ENCODE measurements at places on chromosomes 2 and 18.

GRCh38 chr2:235170016-235170415 lies 218.2 kb downstream of the SH3BP4 start:
- DNase-seq: no peak

- no peak for DNase-seq
Measured at GRCh38 chr2:11602563-11603204, 67.3 kb downstream of the NTSR2 start.

- no peak for DNase-seq
Measured at GRCh38 chr2:86307431-86307830, 30.0 kb downstream of the REEP1 start.

- no peak for DNase-seq
Measured at GRCh38 chr2:211513446-211513845, 957.0 kb downstream of the CPS1 start.

DNA sequence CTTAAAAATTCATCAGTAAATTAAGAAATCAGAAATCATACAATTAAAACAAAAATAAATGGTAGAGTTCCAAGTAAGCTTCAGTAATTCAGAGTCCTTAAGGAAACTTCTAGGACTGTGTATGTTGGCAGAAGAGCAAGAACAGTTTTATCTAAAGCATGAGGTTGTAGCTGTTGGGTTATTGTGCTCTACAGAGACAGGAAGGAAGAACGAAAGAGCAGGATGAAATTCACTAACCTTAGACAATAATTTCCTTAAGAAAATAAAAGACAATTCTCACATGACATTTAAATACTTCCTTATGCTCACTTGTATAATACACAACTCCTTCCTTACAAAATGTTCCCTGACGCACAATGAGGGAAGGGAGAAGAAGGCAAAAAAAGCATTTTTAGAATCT lies 133.4 kb downstream of the STK39 start:
- no peak for DNase-seq

DNA sequence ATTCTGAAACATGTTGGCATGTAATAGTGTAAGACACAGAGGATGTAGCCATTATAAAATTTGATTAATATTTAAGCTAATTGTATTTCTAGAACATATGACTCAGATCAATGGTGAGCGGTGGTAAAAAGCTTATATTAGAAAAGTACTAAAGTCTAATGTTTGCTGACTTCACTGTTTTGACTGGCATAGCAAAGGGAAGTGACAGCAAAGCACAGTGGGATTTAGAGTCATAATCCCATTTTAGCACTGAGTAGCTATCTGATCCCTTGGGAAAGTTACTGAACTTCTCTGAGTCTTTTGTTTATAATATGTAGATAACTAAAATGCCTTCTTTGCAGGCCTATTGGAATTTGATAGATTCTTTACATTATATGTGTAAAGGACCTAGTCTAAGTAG lies 60.4 kb downstream of the KIAA1328 start:
- no peak for DNase-seq

- no peak for DNase-seq
Measured at GRCh38 chr18:12165038-12165768, 71.6 kb downstream of the ANKRD62 start.

- no peak for DNase-seq
Measured at GRCh38 chr18:55751476-55751875, 163.5 kb upstream of the TCF4 start.

DNA sequence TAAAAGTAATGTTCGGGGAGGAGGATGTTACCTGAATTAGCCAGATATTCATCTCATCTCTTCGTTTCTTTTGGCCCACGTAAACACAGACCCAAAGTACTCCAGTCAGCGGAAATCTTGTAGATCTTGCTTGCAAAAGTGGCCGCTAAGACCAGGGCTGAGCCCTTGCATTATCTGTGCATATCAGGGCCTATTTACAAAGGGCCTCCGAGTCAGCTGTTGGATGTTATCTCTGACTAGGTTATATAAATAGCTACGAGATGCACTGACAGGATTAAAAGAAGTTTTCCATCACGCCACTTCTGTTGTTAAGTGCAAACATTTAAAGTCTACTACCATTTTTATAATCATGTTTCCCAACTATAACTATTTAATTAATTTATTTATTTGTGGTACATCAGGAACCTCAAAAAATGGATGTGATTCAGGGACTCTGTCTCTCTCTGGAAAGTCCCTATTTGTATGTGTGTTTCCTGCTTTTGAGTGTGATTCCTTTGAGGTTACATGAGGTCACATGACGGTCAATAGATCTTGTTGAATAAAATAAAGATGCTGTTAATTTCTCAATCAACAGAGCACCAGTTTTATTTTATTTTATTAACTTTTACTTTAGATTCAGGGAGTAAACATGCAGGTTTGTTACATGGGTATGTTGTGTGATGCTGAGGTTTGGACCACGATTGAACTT lies 46.8 kb upstream of the MBOAT2 start:
- no peak for DNase-seq

DNA sequence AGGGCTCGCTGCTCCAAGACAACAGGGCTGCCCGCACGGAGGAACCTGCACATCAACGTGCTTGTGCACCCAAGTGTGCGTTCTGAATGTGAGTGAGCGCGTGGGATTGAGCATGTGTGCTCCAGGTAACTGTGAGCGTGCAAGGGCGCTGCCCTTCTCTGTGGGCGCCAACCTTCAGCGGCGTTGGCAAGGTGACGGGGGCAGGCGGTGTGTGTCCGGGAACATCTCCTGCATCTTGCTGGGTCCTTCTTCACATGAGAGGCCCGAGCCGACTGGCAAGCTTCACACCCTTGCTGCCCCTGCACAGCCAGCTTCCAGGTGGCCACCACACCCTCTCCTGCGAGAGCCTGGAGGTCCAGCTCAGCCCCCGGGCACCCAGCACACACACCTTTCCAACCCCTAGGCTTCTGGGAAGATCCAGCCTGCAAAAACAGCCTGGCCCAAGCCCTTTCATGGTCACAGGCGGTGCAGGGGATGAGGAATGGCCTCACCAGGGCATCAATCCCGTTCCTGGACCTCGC lies 220.9 kb downstream of the HDAC4 start:
- DNase-seq: no peak

DNA sequence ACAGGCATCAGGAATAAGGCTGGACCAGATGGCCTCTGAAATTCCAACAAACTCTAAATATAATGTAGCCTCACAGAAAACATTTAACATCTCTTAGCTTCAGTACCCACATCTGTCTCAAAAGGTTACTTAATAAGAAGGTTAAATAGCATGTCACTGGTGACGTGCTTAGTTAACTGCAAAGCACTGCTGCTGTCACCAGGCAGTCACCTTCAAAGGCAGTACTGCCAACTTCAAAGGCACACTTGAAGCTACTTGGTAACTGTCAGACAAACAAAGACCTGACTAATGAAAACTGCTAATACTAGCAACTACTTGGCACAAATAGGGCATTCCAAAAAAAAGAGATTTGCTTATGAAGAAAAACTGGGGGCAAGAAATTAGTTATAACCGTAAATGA lies 36.2 kb downstream of the EPG5 start:
- DNase-seq: no peak

DNA sequence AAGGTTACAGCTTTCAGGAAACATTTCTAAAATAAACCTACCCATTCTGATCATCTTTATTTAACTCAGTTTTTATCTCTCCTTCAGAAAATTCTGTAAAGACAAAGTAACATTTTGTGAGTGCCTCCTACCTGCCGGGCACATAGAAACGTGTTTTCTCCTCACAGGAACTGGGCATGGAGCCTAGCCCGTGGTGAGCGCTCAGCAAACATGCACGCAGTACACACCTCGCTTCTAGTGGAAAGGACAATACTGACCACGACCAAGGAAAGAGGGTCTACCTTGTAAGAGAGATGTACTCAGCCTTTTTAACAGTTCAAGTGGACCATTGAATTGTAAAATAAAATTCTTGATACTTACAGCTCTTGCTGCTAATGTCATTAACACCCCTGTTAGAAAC lies 24.8 kb upstream of the KIDINS220 start:
- no peak for DNase-seq

DNA sequence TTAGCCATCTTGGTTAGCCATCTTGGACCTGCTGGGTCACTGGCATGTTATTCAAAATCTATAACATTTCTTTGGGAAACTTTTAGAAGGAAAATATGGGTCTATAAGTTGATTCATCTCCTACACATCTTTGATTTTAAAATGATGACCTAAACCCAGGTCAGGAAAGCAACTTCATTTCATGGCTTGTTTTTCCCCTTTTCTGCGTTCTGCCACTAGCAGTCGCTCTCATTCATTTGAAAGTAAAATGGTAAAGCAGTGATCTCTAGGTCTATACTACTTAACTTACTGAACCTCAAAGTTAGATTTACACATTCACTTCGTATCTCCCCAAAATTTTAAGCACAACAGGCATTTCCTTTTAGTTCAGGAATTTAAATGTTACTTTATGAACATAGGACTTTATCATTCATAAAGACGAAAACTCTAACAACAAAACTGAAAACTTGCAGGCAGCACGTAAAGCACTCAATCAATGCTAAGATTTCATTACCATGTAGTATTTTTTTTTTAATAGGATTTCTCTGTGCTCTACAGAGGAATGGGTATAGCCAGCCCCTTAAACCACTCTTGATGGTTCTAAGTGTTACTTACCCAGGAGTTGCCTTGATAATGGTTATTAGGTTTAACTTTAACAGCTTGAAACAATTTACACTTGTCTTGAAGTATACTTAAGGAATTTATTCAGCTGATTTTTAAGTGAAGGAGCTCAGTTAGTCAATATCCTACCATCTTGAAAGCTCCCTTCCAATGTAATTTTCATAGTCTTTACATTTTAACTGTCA lies 62.5 kb downstream of the GORASP2 start:
- no peak for DNase-seq

DNA sequence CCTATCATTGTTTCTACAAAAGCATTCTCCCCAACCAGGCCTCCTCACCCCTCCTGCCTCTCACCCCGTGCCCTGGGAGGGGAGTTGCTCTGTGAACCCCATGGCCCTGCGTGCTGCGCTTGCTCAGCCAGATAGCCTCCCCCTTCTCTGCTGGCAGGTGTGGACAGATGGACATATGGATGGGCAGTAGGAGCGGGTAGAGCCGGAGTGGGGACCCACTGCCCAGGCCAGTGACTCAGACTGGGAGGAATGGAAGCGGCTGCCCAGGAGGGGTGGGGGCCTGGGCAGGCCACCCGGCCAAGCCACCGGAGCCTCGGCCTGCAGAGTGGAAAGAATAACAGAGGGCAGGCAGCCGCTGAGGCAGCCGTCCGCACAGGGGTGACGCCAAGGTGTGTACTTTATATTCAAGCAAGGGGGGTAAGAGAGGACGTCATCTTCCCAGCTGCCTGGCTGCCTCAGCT lies 8.7 kb downstream of the CYP26B1 start:
- no peak for DNase-seq

DNA sequence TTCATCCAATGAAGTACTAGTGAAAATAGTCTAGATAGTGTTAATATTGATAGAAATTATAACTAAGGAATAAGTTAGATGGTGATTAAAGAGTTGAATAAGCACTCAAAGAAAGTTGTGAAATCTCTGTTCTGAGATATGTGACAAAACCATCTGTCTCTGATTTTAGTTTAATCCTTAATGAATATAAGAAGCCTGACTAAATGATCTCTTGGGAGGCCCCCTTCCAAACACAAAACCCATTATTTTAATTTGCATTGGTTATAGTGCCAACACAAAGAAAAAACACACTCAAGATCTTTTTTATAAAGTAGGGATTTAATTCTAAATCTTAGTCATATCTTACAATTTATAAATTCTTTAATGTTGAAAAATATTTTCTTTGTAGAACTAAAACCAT lies 34.0 kb downstream of the SCN2A start:
- DNase-seq: no peak

GRCh38 chr2:197759013-197759412 lies 26.1 kb downstream of the BOLL start:
- DNase-seq: no peak

GRCh38 chr18:8900552-8900951 lies 195.2 kb downstream of the MTCL1 start:
- no peak for DNase-seq

GRCh38 chr2:11534746-11535484 lies 1.1 kb downstream of the GREB1 start:
- DNase-seq: no peak

DNA sequence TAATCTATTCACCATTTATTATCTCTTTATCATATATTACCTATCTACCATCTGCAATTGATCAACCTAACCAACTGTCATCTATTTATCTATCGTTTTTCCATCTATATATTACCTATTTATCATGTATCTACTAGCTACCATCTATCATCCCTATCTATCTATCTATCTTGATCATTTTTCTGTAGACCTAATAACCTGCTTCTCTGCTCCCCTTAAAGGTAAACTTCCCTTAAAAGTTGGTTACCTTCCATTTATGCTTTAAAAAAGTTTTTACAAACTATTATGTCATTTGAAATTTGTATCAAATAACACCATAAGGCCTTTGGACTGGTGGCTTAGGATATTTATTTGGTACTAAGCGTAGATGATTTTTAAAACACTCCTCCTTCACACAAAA lies 47.2 kb downstream of the TMEM18 start:
- DNase-seq: no peak

- DNase-seq: no peak
Measured at GRCh38 chr2:216234106-216234505, 125.0 kb downstream of the XRCC5 start.

- no peak for DNase-seq
Measured at GRCh38 chr2:189086710-189087109, 92.9 kb downstream of the COL5A2 start.

- no peak for DNase-seq
Measured at GRCh38 chr18:31398191-31398590, 21.6 kb downstream of the DSG4 start.

GRCh38 chr2:4678927-4679326 lies 975.6 kb downstream of the DCDC2C start:
- DNase-seq: no peak

- DNase-seq: peak; percentile 26
Measured at GRCh38 chr2:64488050-64488974, 34.4 kb downstream of the LGALSL start.

DNA sequence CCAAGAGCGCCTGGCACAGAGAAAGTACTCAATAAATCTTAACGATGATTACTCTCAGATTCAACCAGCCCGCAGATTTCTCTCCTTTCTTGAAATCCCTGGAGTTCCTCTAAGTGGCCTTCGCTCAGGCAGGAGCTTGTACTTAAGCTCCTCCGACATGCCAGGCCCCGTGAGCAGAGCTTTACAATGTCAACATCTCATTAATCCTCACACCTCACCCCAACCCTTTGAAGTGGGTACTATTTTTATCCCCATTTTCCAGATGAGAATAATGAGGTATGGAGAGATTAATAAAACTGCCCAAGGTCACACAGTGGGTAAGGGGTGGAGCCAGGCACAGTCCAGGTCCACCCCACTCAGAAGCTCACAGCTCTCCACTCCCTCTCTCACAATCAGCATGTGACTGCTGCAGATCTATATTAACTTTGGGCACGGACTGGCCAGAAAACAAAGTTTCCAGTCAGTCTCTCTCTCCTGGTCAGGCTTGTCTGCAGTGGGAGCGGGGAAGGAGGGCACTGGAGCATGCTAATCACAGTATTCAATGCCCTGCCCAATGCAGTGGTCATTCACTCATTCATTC lies 18.0 kb downstream of the DNMT3A start:
- DNase-seq: no peak

All from NCI-H774 (cell line).